ENCODE measurements at places on chromosomes 11 and 22.

DNA sequence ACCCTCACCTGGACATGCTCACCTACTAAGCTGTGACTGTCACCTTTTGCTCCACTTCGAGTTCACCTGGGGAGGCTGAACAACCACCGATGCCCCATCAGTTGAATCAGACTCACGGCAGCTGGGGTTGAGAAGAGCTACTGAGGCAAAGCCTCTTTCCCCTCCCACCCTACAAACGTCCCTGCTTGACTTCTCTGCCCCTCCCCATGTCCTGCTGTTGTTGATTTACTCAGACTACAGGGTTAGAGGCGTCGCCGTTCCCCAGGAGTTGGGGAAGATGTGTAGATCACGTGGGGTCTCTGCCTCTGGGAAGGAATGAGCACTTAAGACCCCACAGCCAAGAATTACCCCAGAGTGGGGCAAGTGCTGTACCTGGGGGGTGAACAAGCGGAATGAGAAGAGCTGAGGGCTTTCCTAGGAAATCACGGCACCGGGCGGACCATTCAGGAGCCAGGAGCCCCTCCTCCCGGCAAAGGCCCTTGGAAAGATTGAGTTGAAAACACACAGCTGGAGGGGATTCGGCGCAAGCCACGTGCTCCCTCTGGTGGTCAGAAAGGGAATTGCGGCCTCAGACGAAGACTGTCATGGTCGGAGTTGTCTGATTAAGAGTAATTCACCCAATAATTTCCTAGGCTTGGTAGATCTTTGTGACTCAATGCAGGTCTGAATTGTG lies 7.0 kb downstream of the FXYD2 start:
- DNase-seq, result peak; percentile 62

DNA sequence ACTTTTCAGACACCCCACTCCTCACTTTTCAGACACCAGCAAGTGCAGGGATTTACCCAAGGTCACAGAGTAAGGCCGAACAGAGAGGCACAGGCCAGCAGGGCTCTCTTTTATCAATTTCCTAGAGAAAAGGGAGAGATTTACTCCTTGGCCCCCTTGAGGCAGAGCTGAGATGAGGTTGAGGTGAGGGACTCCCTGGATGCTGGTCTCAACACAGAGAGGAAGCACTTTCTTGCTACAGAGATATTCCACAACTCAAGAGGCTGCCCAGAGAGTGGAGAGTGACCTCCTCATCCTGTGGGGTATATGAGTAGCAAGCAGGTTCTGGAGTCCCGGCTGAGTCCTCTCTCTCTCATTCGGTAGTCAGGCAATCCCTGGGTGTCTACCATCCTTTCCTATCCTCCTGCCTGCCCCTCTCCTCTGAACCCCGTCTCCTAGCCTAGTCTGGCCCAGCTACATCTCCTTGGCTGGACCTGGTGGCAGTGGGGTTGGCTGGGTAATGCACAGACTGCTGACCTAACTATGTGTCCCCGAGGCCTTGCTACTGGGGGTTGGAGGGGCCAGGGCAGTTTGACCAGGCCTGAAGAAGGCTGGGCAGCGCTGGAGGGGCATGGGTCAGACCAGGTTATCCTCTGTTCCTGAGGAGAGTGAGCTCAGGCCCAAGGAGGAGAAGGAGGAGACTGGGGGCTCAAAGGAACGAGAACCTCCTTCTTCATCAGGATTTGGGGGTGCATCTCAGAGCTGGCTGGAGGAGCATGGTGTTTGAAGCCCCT lies 1.8 kb upstream of the ARHGEF17 start:
- DNase-seq, result no peak

GRCh38 chr11:93160808-93161207 lies 37.0 kb downstream of the SLC36A4 start:
- DNase-seq, result no peak

DNA sequence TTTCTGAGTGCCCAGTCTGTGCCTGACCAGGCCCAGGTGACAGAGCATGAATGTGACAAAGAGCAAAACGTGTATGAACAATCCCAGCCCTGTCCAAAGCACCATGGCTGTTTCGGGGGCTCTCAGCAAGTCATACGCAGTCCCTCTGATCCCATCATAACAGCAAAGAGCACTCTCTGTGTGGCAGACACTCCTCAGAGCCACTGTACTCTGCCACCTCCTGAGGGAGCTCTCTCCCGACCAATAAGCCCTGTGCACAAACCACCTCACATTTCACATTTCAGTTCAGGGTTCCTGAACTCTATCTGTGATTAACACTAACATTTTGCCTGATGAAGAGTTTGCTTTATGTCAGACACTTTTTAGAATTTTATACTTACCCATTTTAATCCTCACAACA lies 6.6 kb downstream of the DGCR2 start:
- DNase-seq, result no peak
